ENCODE measurements at places on chromosomes 13 and 19.

DNA sequence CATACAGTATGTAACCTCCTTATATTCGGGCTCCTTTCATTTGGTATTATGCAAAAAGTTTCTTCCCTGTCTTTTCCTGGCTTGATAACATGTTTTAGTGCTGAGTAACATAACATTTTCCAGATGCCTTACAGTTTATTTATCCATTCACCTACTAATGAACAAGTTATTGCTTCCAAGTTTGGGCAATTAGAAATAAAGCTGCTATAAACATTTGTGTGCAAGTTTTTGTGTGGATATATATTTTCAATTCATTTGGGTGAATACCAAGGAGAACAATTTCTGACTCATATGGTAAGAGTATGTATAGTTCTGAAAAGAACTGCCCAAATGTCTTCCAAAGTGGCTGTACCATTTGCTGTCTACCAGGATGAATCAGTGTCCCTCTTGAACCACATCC lies 360.9 kb downstream of the PCDH17 start:
- no peak for DNase-seq

GRCh38 chr13:108742701-108743451 lies 113.5 kb downstream of the MYO16 start:
- no peak for DNase-seq

GRCh38 chr13:84812078-84812477 lies 929.8 kb upstream of the SLITRK1 start:
- no peak for DNase-seq

- DNase-seq: no peak
Measured at GRCh38 chr13:20969182-20969581, 66.6 kb upstream of the XPO4 start.

GRCh38 chr13:46352805-46353204 lies 34.2 kb downstream of the RUBCNL start:
- no peak for DNase-seq

DNA sequence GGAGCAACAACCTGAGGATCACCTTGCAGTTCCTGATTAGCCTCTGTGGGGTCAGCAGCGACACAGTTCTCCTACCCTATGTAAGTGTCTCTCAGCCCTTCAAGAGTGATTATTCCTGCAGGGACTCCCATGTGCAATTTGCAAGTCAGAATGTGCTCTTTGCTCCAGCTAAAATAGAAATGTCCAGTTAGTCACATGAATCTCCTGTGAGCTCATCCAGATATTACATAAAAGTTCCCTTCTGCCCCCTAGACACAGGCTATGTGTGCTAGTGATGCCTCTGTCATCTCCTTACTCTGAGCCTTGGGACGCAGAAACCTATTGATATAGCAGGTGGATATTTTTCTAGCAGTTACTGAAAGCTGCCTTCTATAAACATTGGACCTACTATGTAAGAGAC lies 105.5 kb downstream of the ZAR1L start:
- DNase-seq: no peak

DNA sequence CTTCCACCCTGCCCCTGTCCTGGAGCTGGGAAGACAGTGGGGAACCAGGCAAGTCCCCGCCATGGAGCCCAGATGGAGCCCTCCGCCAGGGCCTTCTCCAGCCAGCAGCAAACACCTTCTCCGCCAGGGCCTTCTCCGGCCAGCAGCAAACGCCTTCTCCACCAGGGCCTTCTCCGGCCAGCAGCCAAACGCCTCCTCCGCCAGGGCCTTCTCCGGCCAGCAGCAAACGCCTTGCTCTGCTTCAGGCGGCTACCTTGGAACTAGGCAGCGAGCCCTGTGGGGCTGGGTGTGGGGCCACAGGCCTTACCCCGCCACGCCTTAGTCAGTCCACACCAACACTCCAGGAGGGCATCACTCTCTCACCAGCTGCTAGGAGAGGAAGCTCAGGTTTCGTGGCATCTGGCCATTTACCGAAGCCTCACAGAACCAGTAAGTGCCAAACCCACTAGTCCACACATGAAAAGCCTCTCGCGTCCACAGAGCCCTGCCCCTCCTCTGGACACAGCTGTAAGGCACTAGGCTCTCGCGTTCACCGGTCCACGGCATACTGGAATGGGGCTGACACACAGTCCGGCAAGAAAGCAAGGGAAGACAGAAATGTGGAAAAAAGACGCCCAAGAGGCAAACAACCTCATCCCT lies 41.0 kb downstream of the MLLT1 start:
- DNase-seq: no peak

GRCh38 chr13:60756306-60756705 lies 359.3 kb downstream of the TDRD3 start:
- DNase-seq: no peak

DNA sequence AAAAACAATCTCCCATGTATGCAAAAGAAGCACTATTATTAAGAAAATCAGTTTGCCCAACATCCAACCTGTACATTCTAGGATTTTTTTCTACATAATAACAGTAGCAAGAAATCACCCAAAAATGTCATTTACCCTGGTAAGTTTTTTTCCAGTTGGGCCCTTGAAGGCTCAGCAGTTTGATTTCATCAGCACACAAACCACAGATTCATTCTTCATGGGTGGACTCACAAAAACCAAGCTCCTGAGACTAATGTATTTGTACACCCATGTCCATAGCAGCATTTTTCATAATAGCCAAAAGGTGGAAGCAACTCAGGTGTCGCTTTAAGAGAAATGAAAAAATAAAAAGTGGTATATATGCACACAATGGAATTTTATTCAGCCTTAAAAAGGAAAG lies 210.1 kb downstream of the TBC1D4 start:
- no peak for DNase-seq

DNA sequence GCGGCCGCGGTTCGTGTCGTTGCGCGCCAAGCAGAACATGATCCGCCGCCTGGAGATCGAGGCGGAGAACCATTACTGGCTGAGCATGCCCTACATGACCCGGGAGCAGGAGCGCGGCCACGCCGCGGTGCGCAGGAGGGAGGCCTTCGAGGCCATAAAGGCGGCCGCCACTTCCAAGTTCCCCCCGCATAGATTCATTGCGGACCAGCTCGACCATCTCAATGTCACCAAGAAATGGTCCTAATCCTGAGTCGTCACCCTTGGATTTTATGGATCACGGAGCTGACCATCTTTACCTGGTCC lies 475 bp downstream of the MRPL57 start:
- DNase-seq: no peak

DNA sequence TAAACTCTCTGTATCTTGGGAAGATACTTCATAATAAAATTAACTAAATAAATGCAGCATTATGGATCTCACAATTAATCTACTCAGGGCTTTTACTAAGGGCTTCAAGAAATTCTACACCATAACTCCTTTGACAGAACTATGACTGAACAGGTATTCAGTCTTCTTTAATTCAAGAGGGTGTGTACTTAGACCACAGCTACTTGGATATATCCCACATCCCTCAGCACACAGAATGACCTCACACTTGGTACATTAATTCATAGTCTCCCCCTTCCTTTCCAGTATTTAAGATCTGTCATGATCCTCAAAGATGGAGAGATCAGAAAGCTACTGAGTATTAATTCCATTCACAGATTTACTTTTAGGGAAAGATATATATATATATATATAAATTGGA lies 11.6 kb downstream of the DIAPH3 start:
- DNase-seq: no peak

DNA sequence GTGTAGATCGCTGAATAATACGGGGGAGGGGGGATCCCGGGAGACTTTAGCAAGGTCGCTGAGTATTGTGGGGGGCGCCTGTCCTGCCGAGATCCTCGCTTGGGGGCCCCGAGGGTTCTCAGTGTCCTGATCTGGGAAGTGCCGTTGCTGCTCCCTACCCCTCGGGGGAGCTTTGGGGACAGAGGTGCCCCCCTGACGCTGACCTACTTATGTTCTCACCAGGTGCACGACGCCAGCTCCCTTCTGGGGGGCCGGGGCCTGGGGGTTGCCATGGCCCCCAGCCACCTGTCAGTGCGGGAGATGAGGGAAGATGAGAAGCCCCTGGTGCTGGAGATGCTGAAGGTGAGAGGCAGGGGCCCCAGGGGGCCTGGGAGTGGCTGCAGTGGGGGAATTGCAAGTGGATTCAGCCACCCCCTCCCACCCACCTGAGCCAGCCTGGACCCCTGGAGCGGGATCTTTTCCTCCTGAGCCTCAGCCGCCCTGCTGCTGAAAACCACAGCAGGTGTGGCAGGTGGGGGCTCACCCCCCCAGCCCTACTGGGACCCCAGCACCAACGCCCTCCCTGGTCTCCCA lies 537 bp downstream of the NAT14 start:
- DNase-seq: no peak

- DNase-seq: no peak
Measured at GRCh38 chr13:101673360-101674105, 221.1 kb downstream of the ITGBL1 start.

DNA sequence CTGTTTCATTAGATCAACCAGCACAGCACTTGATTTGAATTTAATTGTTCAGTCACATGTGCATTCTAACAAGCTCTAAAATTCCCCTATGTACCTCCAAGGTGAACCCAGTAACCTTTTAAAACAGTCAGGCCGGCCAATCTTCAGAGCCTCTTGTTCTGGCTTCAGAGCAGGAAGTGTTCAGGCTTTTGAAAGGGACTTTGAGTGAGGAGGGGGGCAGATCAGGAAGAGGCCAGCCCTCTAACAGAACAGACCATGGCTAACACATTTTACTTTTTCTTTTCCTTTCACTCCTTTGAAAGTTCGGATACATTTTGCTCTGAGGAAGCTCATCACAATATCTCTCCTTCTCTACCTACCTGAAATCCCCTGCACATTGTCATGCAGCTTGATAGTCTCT lies 390.3 kb downstream of the TBC1D4 start:
- no peak for DNase-seq

- no peak for DNase-seq
Measured at GRCh38 chr13:60351855-60352615, 45.0 kb upstream of the TDRD3 start.

DNA sequence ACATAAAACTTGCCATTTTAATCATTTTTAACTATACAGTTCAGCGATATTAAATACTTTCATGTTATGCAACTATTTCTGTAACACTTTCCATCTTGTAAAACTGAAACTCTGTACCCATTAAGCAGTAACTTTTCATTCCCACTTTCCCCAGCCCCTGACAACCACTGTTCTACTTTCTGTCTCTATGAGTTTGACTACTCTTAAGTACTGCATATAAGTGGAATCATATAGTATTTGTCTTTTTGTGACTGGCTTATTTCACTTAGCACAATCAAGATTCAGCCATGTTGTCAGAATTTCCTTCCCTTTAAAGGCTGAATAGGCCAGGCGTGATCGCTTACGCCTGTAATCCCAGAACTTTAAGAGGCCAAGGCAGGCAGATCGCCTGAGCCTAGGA lies 56.2 kb downstream of the ARHGAP35 start:
- DNase-seq: no peak

DNA sequence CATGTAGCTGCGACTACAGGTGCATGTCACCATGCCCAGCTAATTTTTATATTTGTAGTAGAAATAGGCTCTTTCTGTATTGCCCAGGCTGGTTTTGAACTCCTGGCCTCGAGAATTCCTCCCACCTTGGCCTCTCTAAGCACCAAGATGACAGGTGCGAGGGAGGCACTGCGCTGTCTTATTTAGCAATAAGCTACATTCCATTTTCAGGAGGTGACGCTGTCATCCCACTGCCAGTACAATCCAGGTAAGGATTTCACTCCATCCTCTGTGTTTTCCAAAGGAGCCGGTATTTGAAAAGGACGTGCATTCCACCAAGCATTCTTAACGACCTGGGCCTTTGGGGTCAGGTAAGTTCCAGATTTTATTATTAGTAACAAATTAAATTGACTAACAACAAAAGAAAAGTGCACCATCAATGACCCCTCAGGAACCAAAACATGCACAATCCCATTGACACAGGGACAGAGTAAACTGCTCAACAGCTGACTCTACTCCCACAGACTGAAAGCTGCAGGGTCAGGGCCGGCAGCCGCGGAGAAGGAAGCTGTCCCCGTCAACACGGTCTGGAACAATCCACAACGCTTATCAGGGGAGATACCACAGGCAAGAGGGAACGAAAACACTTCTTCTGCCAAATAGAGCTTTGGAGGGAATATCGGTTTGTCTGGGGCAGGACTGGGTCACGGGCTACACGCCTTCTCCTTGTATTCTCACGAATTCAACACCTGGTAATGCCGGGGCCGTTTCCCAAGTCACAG lies 82.8 kb downstream of the INSR start:
- no peak for DNase-seq

DNA sequence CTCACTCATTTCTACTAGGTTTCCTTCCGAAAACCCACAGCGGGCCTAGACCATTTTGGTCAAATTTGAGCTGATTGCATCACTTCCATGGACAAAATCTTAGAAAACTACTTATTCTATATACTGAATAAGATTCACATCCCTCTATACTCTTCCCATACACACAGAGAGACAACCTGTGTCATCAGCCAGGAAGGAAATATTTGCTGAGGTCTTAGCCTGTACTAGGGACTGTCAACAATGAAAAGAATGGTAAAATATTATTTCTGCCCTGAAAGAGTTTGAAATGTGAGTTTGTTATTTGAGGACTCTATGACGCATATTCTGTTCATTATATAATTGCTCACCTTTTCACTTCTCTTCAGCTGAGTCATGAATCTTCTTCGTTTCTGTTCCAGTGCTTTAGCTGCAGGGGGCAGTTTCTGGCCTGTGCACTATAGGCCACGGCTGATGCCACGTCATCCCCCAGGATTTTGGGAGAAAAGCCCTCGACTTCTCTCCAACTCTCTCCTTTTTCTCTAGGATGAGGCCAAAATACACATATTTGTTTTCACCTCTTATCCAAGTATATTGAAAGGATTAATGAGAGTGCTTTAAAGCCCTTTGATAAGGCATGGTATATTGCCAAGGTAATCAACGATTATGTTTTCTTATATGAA lies 47.7 kb downstream of the GSX1 start:
- no peak for DNase-seq

All from B cell (primary cell).